ENCODE measurements at places on chromosomes 3 and 15.

GRCh38 chr15:93497291-93497690 lies 408.3 kb upstream of the RGMA start:
- DNase-seq: no peak

DNA sequence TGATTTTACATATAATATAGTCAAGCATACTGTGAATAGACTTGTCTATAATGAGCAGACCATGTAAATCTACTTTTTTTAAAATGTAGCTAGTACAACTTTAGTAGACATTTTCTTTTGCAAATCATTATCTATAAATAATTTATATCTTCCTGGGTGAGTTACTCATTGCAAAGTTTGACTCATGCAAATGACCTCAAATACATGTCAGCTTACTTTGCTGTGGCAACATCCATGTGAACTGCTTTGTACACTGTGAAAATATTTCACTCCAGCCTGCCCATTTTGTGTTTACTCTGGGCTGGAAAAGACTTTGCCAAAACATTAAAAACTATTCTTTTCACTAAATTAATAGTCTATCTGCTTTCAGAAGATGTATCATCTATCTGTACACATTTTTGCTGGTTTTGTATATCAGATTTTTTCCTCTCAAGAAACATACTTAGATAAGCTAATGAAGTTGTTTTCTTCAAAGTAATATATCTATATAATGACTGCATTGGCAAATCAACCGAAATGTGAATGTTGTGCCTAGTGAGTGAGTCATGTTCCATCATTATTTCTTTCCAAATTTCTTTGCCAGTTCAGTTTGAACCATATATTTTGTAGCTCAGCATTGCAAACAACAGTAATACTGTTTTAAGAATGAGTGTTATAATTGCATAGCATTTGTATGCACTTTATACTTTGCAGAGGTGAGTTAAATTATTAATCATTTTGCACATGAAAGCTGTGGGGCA lies 26.5 kb downstream of the IGSF10 start:
- DNase-seq: no peak

DNA sequence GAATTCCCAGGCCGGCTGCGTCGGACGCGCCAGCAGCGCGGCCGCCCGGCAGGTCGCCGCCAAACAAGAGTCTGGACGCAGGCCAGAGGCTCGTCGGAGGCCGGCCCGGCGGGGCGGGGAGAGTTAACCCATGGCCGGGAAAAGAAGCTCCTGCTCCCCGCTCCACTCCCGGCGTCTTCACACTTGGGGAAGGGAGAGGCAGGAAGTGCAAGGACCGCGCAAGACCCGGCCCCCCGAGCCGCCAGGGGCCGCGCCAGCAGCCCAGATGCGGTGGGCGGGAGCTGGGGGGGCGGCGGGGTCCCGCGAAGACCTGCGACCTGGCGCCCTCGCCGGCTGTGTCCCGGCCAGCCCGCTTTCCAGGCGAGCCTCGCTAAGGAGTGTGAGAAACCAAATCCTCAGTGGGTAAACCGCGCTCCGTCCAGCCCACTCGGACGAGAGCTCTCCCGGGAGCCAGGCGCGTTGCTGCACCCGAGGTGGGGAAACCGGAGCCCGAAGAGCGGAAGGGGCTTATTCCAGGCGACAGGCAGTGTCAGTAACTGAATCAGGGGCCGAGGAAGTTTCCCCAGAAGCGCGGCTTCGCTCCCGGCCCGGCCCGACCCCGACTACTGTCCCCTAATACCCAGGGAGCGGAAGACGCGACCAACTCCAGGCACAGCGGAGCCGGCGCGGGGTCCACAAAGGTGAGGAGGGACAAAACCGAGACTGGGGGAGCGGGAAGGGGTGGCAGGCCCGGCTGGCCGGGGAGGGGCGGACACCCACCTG lies 721 bp downstream of the ADAMTS7 start:
- DNase-seq: no peak

DNA sequence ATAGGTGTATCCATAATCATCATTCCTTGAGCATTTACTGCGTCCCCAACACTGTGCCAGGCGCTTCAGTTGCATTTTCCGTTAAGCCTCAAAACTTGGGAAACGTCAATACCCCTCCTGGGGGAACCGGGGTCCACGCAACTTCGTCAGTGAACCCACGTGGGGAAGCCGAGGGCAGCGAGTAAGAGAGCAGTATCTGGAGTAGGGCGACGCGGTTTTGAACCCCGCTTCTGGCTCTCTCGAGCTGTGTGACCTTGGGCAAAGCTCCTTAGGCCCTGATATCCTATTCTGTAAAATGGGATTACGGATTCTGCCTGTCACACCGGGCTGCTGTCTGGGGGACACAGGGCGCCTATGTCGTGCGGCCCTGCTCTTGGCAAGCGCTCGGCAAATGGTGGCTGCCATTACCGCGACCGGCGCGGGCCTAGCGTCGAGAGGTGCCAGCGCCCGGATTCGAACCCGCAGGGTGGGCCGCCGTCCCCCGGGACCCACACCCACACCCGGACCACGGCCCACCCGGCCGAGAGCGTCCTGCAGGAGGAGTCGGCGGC lies 590 bp downstream of the POLG start:
- DNase-seq: no peak

GRCh38 chr3:158313338-158313927 lies 203.5 kb downstream of the RSRC1 start:
- no peak for DNase-seq

GRCh38 chr3:36561601-36562000 lies 181.3 kb downstream of the STAC start:
- DNase-seq: no peak

- no peak for DNase-seq
Observed at GRCh38 chr15:88447206-88447605, 20.0 kb downstream of the MRPL46 start.

- no peak for DNase-seq
Observed at GRCh38 chr15:57591237-57591821, 375 bp upstream of the MYZAP start.

GRCh38 chr3:31981206-31982181 lies at the start of the genes OSBPL10 and ZNF860:
Gene OSBPL10 (minus strand): TSS chr3:31981262. CDS start chr3:31981179, 83 bp downstream.
Gene ZNF860 (plus strand): TSS chr3:31981750. CDS start chr3:31989080, 7,330 bp downstream.
- no peak for DNase-seq

GRCh38 chr3:126970101-126970500 lies 12.8 kb upstream of the PLXNA1 start:
- no peak for DNase-seq

- DNase-seq: no peak
Observed at GRCh38 chr3:71194785-71195184, 388.7 kb downstream of the FOXP1 start.

Measured in NCI-H2107 (cell line).